ENCODE measurements at places on chromosomes 13 and 19.

GRCh38 chr19:42516771-42517170, 11.5 kb downstream of the CEACAM1 start:
- no peak for DNase-seq

GRCh38 chr19:22526661-22527272, 104.6 kb upstream of the ZNF98 start:
- no peak for DNase-seq

GRCh38 chr19:55229789-55230182, 1.2 kb upstream of the TMEM86B start:
- no peak for DNase-seq

- DNase-seq: no peak
These were observed 34.0 kb upstream of the OR1M1 start for GRCh38 chr19:9052894-9053293.

DNA sequence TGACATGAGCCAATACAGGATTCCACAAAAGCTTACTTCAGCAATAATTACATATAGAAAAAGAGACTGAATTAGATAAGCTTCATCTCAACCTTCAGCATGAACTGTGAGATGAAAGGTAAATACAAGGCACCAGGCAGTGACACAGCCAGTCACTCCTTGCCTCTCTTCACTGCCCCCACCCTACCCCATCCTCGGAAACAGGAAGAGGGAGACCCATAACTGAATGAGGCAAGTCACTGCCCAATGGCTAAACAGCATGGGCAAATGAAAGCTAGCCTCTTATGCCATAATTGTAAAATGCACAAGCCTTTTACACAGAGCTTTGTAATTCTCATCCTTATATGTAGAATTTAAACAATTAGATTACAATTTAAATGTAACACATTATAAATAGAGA, 1.7 kb downstream of the ZNF160 start:
- DNase-seq: no peak

- no peak for DNase-seq
These were observed 685.0 kb upstream of the SGCG start for GRCh38 chr13:22495819-22496218.

- no peak for DNase-seq
These were observed 863.8 kb downstream of the GPC5 start for GRCh38 chr13:92262100-92262788.

Data from caudate nucleus (tissue), 63 donors.